ENCODE measurements at places on chromosomes 13 and 19. TPM values are rescaled to one million over a fixed set of nuclear protein-coding genes. Genes with fewer than 3 reads are reported as not detected.
A peak's percentile ranks its signal among the peaks of the same experiment; 100 is the strongest.

EHD2 gene
- total RNA-seq: 36.6 TPM

DNA sequence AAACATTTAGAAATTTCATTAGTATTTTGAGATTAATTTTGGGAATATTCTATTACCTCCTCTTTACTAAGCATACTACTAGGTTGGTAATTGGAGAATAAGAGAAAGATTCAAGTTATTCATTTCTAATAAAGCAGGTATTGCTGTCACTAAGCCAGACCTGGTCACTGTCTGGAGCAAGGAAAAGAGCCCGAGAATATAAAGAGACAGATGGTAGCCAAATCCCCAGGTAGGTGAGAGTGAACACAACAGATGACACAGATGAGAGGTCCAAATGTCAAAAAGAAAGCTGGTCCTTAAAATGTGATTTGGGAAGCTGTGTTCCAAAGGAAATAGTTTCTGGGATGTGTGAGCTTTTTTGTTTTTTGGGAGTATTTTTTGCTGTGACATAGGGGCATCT lies 128.6 kb downstream of the ZNF100 start:
- no peak for DNase-seq
- no peaks in the 10 kb centered on the region for H3K36me3 ChIP-seq
- no peaks in the 10 kb centered on the region for H3K4me1 ChIP-seq

DNA sequence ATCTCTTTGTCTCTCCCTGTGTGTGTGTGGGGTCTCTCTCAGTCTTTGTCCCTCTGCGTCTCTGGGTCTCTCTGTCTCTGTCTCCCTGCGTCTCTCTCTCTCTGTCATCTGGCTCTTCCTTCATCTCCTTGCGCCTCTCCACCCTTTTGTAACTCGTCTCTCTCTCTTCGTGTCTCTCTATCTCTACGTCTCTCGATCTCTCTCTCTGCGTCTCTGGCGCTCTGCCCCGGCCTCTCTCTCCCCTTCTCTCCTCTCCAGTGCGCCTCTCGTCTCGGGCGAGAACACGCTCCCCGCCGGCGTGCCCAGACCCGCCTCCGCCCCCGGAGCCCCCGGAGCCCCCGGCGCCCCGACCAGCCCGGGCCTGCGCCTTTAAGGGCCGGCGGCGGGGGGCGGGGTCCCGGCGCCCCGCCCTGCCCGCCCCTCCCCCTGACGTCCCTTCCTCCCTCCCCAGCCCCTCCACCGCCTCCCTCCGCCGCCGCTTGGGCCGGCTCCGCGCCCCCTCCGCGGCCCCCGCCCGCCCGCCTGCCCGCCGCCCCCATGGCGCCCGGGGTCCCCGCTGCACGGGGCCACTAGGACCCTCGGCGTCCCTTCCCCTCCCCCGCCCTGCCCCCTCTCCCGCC lies at the start of gene MARK4:
TSS of gene MARK4 (plus strand) at position 440 of the 620 bp plus-strand sequence. CDS start 318 bp downstream, outside the sequence.
- H3K4me3 ChIP-seq: peak within 1 kb of the TSS; percentile 80
- H3K27ac ChIP-seq: no peak within 1 kb of the TSS
- H3K27me3 ChIP-seq: no peaks in the 10 kb centered on the region
- H3K36me3 ChIP-seq: no peaks in the 10 kb centered on the region

- H3K27ac ChIP-seq: peak within 1 kb of the TSS; percentile 77
- H3K36me3 ChIP-seq: peaks cover 22% of the 10 kb centered on the region
- peaks cover 8% of the 10 kb centered on the region for H3K4me1 ChIP-seq
- DNase-seq: peak; percentile 80
- no peaks in the 10 kb centered on the region for H3K27me3 ChIP-seq
Observed at GRCh38 chr19:34733746-34734536, at the start of gene ZNF181. Gene ZNF181, plus strand, starts transcription at chr19:34734243. Its CDS starts 795 bp downstream, at chr19:34735038.

- H3K27me3 ChIP-seq: no peaks in the 10 kb centered on the region
- no peak overlapping the region for H3K27ac ChIP-seq
- H3K4me3 ChIP-seq: no peak overlapping the region
- H3K36me3 ChIP-seq: peaks cover 15% of the 10 kb centered on the region
- no peak for DNase-seq
- H3K4me1 ChIP-seq: peaks cover 16% of the 10 kb centered on the region
Observed at GRCh38 chr19:49844138-49845095, 6.5 kb upstream of the PTOV1 start.

DNA sequence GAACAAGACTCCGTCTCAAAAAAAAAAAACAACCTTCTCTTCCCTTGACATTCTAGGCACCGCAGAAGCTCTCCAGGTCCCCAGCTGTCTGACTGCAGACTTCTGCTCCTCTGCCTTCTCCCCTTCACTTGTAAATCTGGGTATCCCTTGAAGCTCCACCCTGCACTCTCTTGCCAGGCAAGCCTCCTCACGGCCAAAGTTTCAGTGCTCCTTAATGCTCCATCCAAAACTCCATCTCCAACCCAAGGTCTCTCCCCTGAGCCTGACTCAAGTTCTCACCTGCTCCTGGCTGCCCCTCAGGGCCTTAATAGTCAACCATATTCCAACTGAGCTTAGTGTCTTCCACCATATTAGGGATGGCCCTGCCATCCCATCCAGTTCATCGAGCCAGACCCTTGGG lies 1.4 kb upstream of the CLDND2 start:
- peaks cover 7% of the 10 kb centered on the region for H3K4me1 ChIP-seq
- H3K27ac ChIP-seq: no peak overlapping the region
- no peak overlapping the region for H3K4me3 ChIP-seq
- H3K36me3 ChIP-seq: no peaks in the 10 kb centered on the region
- DNase-seq: no peak
- peaks cover 39% of the 10 kb centered on the region for H3K27me3 ChIP-seq

GRCh38 chr19:51688671-51689571 lies 4.2 kb upstream of the SPACA6 start:
- no peak overlapping the region for H3K27ac ChIP-seq
- peak; percentile 96 for DNase-seq
- H3K4me1 ChIP-seq: peaks cover 29% of the 10 kb centered on the region

All from PC-9 (cell line).